Testis (tissue), 5 donors: ENCODE measurements at places on chromosomes 12 and 14. TPM values are rescaled to one million over a fixed set of nuclear protein-coding genes. Genes with fewer than 3 reads are reported as not detected.

Gene HOXC12
- total RNA-seq, result not detected

Gene NANOG
- 1.1 TPM for total RNA-seq

Gene TMEM229B
- total RNA-seq, result 77.4 TPM

Gene CCDC88C
- 51.3 TPM for total RNA-seq

GRCh38 chr14:66918527-66918926 lies 270.7 kb upstream of the GARIN2 start:
- no peaks in the 10 kb centered on the region for H3K36me3 ChIP-seq
- H3K4me3 ChIP-seq, result no peak overlapping the region
- H3K27me3 ChIP-seq, result no peaks in the 10 kb centered on the region
- no peak overlapping the region for H3K27ac ChIP-seq
- no peak for DNase-seq

GRCh38 chr12:66647034-66647691 lies 31.7 kb downstream of the GRIP1 start:
- no peaks in the 10 kb centered on the region for H3K4me1 ChIP-seq
- no peak overlapping the region for H3K4me3 ChIP-seq
- H3K27ac ChIP-seq, result no peak overlapping the region
- no peaks in the 10 kb centered on the region for H3K27me3 ChIP-seq

DNA sequence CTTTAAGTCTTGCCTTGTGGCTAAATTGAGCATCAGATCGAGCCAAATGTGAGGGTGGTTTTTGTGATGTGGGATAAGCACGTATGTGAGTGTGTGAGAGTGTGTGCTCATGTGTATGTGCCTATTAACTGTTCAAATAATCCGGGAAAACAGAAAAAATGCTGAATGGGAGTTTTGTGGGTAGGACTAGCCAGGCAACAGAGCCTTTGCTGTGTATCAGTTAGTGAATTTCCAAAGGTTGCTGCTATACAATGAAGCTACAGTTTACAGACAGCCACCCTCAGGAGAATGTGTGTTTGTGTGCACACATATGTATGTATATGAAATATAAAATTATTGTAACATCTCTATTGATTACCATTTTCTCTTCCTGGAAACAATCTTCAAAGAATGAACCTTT lies 154.0 kb downstream of the SOX5 start:
- no peaks in the 10 kb centered on the region for H3K27me3 ChIP-seq
- DNase-seq, result no peak
- H3K36me3 ChIP-seq, result no peaks in the 10 kb centered on the region
- H3K4me1 ChIP-seq, result no peaks in the 10 kb centered on the region

- H3K27me3 ChIP-seq, result no peaks in the 10 kb centered on the region
- H3K4me1 ChIP-seq, result peaks cover 29% of the 10 kb centered on the region
- no peaks in the 10 kb centered on the region for H3K36me3 ChIP-seq
- no peak overlapping the region for H3K27ac ChIP-seq
- H3K4me3 ChIP-seq, result no peak overlapping the region
Observed at GRCh38 chr14:99562856-99563748, 40.9 kb downstream of the CCDC85C start.
